ENCODE measurements at places on chromosomes 12 and 14. TPM values are rescaled to one million over a fixed set of nuclear protein-coding genes. Genes with fewer than 3 reads are reported as not detected.
A peak's percentile ranks its signal among the peaks of the same experiment; 100 is the strongest.

The AMHR2 gene
- total RNA-seq, result not detected

The CYP27B1 gene
- total RNA-seq, result 1.7 TPM

The CLEC2A gene
- not detected for total RNA-seq

The SPIC gene
- total RNA-seq, result not detected

The PLEKHD1 gene
- 0.08 TPM for total RNA-seq

The TAS2R19 gene
- total RNA-seq, result 3.7 TPM

The CLEC1B gene
- total RNA-seq, result not detected

The HEATR5A gene
- total RNA-seq, result 48.3 TPM

The ANKRD52 gene
- 75.4 TPM for total RNA-seq

The ACSS3 gene
- total RNA-seq, result 5.6 TPM

The PAH gene
- total RNA-seq, result not detected

The TMEM260 gene
- total RNA-seq, result 22.5 TPM

The TBPL2 gene
- total RNA-seq, result not detected

The TAS2R31 gene
- total RNA-seq, result 4.9 TPM

The DNAH10 gene
- total RNA-seq, result 0.29 TPM

The FBRSL1 gene
- 42.1 TPM for total RNA-seq

GRCh38 chr14:104144453-104144790, 6.0 kb downstream of the KIF26A start:
- DNase-seq, result no peak

DNA sequence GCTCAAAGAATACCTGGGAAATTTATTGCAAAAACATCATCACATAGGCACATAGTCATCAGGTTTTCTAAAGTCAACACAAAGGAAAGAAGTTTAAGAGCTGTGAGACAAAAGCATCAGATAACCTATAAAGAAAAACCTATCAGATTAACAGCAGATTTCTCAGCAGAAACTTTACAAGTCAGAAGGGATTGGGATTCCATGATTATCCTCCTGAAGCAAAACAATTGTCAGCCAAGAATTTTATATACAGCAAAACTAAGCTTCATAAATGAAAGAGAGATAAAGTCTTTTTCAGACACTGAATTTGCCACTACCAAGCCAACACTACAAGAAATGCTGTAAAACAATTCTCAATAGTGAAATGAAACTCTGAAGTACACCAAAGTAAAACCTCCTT, 28.8 kb upstream of the LGR5 start:
- DNase-seq, result no peak

GRCh38 chr12:33672836-33673577, 233.4 kb upstream of the SYT10 start:
- no peak for DNase-seq

- no peak for DNase-seq
Observed at GRCh38 chr14:33782923-33783322, 168.0 kb downstream of the EGLN3 start.

GRCh38 chr14:90545966-90546751, 149.3 kb downstream of the CALM1 start:
- no peak for DNase-seq

- no peak for DNase-seq
Observed at GRCh38 chr14:102949062-102949800, 26.8 kb downstream of the AMN start.

GRCh38 chr12:3604748-3605586, 114.0 kb downstream of the PRMT8 start:
- no peak for DNase-seq

DNA sequence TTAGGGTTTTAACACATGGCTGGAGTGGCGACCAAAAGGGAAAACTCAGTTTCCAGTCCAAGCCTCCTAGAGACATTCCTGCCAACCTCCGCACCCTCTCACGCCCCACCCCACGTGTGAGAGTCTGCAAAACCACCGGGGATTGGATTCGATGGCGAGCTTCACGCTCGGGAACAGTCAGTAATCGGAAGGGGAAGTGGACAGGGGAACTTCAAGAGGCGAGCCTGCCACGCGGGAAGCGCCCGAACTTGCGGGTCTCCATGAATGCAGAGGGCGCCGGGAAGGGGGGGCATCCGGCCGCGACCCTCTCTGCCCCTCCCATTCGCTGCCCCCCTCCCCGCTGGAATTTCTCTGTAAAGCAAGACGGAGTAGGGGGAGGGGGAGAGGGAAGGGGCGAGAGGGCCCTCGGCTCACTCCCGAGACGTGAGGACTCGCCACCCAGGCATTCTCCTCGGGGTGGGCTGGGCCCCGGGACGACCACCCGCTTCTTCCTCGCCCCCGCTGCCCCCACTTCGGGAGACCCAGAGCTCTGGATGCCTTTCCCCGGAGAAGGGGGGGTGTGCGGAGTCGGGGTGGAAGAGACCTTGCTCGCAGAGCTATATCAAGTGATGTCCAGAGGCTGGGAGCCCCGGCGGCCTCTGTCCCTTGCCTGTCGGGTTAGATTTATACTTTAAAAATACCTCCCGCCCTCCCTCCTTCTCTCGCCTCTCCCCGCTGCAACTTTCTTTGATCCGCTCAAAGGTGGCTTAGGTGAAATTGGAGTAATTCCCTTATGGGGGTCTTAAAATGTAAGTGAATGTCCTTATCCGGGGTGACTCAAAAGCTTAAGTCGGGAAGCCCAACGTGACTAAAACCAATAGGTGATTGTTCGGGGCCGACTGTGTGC, 2.5 kb upstream of the CCND2 start:
- DNase-seq, result peak; percentile 81

DNA sequence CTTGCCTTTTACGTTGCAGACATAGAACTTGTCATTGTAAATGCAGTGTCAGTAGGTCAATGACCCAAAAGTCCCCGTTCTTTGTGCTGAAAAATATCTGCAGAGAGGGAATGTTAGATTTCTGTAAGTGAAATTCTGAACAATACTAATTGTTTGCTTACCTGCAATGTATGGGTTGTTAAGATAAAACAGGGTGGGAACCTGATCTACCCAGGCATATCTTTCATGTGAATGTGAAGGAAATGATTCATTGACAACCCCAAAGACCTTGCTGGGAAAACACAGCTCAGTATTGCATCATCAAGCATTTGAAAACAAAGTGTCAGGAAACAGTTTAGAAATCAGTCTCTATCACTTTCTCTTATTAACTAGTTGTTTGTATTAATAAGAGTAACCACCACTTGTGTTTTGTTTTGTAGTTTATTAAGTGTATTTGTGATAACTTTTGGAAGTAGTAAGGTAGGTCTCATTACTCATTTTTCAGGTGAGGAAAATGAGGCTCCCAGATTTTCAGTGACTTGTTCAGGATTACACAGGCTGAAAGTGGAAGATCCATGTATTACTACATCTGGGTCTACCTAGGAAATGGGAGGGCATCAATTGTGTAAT, 57.9 kb upstream of the SLC38A2 start:
- no peak for DNase-seq

DNA sequence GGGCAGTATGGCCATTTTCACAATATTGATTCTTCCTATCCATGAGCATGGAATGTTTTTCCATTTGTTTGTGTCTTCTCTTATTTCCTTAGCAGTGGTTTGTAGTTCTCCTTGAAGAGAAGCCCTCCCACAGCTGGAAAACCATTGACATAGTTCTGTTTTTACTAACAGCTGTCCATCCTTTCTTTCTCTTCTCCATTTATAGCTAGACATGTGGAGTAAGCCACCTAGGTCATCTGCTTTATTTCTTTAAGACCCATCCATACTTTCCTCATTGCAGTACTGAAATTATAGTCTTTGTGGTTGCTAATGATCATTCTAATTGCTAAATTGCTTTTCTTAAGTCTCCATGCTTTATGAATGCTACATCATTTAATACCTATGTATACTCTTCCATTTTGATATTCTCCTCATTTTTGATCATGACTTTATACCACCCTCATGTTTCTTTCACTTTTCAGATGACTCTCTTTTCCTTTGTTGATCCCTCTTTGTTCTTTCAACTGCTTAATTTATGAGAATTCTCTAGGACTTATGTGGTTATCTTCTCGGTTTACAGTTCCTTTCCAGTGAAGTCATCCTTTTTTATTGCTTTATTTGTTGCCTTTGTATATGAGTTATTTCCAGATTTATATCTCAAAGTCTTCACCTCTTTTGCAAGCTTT, 114.2 kb downstream of the PCNX1 start:
- no peak for DNase-seq

DNA sequence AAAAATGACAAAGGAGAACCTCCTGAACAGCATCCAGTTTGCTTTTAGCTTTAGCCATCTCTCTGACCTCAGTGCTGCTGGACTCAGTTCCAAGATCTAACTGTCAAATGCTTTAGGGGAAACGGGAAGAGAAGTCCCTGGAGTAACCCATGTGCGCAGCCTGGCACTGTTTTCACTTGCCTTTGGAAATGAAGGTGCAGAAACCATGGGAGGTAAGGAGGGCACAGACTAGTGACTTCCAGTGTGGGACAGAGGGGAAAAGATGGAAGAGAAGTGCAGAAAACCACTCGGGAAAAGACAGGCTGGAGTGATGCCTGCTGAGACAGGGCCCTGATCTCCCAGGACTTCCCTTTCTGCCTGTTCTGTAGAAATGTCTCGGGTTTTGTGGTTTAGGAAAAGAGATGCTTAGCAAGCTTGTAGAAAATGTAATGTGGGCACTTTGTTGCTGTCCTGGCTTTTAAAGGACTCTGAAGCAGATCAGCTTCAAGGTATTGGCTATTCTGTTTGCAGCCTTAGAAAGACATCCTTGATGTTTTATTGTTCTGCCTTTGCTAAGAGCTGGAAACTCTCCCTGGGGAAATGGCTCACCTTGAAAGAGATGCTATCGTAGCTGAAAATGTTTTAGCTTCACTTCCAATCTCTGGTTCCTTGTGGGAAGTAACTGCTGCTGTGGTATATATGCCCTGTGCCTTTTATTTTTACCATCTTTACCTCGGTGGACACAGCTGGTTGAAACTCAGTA, 124.6 kb upstream of the HIF1A start:
- DNase-seq, result no peak

- DNase-seq, result no peak
Observed at GRCh38 chr12:54193434-54193833, 4.6 kb upstream of the SMUG1 start.

GRCh38 chr12:111409780-111410430, 4.2 kb downstream of the SH2B3 start:
- DNase-seq, result peak; percentile 88

- DNase-seq, result no peak
Observed at GRCh38 chr14:55752580-55753390, 172.8 kb downstream of the KTN1 start.

GRCh38 chr14:47821135-47821534, 145.7 kb upstream of the MDGA2 start:
- DNase-seq, result no peak

GRCh38 chr14:75230140-75230792, 48.4 kb upstream of the FOS start:
- no peak for DNase-seq

DNA sequence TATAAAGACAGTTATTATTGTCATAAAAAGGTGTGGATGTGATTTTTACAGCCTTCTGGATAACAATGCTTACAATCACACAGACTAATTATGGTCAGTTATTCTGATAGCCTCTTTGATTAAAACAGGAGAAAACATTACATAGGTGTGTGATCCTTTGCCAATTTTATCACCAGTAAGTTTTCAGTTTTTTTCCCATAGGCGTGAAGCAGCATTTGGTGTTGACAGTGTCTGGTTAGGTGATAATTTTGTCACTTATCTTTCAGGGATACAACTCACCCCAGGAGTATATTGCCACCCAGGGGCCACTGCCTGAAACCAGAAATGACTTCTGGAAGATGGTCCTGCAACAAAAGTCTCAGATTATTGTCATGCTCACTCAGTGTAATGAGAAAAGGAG, 208.8 kb downstream of the EPS8 start:
- DNase-seq, result no peak

- no peak for DNase-seq
Observed at GRCh38 chr12:91043408-91043807, 14.4 kb downstream of the KERA start.

DNA sequence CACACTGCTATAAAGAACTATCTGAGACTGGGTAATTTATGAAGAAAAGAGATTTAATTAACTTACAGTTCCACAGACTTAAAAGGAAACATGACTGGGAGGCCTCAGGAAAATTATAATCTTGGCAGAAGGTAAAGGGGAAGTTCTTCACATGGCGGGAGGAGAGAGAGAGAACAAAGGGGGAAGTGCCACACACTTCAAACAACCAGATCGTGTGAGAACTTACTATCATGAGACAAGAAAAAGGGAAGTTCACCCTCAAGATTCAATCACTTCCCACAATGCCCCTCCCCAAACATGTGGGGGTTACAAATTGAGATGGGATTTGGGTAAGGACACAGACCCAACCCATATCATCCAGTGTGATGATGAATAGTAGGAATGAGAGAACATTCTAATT, 366.5 kb downstream of the LRFN5 start:
- DNase-seq, result no peak

- no peak for DNase-seq
Observed at GRCh38 chr14:61520576-61520975, 174.7 kb upstream of the HIF1A start.

GRCh38 chr12:20486233-20486632, 117.9 kb downstream of the PDE3A start:
- no peak for DNase-seq

GRCh38 chr14:24403294-24403998, 4.6 kb downstream of the NYNRIN start:
- DNase-seq, result no peak

GRCh38 chr14:38618514-38618913, 362.6 kb upstream of the CLEC14A start:
- DNase-seq, result no peak

- no peak for DNase-seq
Observed at GRCh38 chr12:102479099-102479885, 1.1 kb downstream of the IGF1 start.

DNA sequence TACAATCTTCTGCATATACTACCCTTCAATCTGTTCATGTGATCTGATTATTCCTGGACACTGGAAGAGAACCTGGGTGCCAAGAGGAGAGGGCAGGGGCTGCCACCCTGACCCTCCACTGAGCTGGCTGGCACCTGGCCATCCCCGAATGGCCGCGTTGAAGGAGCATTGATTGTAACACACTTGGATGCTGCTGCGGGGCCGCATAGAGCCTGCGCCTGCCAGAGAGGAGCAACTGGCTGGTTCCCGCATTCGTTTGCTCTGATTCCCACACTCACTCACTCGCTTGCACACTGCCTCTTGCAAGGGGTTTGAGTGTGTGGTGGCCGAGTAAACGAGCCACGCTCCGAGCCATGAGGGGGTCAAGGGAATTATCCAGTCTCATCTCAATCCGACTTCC, 32.4 kb downstream of the PSEN1 start:
- DNase-seq, result peak; percentile 76

Measured in osteocyte (in vitro differentiated cells).